B cell (primary cell): ENCODE measurements at places on chromosomes 7 and 10. TPM values are rescaled to one million over a fixed set of nuclear protein-coding genes. Genes with fewer than 3 reads are reported as not detected.
A peak's percentile ranks its signal among the peaks of the same experiment; 100 is the strongest.

DNA sequence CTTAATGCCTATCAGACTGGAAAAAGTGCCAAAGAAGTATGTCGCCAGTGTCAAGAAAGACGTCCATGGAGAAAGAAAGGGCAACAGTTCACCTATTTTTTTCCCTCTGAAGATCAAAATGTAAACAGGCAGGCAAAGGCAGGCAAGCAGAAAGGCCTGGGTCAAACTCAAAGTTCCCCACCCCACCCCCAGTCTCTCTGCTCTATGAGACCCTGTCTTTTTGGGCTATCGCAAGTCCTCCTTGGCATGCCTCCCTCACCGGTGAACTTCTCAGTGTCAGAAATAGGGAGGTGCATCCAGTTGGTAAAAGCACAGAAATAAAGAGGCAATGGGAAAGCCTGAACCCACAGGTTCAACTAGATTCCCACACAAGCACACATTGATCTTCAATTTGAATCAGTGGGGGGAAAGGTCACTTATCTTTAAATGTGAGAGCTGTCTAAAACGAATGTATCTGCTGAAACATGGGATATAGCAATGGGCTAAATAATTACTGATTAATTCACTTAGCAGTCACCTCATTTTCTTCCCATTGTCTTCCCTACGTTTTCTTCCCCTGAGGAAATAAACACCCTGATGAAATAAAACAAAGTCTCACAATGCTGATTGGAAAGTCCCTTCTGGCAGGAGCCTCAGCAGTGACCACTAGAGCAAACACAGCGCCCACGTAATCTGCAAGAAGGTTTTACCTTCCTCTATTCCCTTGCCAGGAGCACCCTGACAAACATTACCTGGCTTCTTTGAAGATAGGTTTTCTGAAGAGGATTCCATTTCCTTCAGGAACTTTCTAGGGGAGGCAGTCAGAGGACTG, 31.1 kb downstream of the JAZF1 start:
- peaks cover 58% of the 10 kb centered on the region for H3K4me1 ChIP-seq
- no peaks in the 10 kb centered on the region for H3K27me3 ChIP-seq
- peak overlapping the region; percentile 83 for H3K27ac ChIP-seq
- no peaks in the 10 kb centered on the region for H3K36me3 ChIP-seq

GRCh38 chr7:18174996-18175395, 147.3 kb upstream of the PRPS1L1 start:
- H3K36me3 ChIP-seq, result no peaks in the 10 kb centered on the region
- peak; percentile 28 for DNase-seq
- H3K4me1 ChIP-seq, result peaks cover 20% of the 10 kb centered on the region
- H3K27ac ChIP-seq, result no peak overlapping the region
- H3K4me3 ChIP-seq, result no peak overlapping the region
- no peaks in the 10 kb centered on the region for H3K27me3 ChIP-seq

DNA sequence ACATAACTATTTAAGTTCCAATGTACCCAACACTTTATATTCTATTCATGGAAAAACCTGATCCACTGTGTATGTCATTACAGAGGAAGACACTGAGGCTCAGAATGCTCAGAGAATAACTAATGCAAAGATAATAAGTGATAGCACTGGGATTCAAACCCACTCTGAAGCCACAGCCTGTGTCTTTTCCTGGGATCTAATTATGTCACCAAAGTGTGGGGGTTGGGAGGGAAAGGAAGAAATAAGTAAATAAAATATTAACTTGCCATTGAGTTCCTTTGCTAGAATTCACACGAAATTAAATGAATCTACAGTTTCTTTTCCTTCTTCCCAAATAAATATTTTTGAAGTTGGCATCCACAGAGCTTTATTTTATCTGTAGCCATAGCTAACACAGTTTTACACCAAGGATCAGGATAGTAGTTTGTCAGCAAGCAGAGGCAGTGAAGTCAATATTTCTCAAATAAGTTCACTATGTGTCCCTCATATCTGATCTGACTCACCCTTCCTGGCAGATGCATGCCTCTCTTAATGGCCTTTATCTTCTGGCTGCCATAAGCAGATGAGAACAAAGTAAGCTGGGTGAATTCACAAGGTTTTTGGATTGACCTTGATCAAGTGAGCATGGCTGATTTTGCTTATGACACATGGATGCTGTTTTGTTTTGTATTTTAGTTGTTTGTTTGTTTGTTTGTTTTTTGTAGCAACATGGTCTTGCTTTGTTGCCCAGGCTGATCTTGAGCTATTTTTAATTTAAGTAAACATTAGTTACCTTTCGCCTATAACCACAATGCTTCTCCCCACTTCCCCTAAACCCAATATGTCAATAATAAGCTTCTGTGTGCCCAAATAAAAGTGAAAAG, 6.3 kb downstream of the RAPGEF5 start:
- H3K27me3 ChIP-seq, result peaks cover 6% of the 10 kb centered on the region
- no peak overlapping the region for H3K27ac ChIP-seq
- no peaks in the 10 kb centered on the region for H3K36me3 ChIP-seq
- H3K4me3 ChIP-seq, result no peak overlapping the region
- DNase-seq, result no peak

DNA sequence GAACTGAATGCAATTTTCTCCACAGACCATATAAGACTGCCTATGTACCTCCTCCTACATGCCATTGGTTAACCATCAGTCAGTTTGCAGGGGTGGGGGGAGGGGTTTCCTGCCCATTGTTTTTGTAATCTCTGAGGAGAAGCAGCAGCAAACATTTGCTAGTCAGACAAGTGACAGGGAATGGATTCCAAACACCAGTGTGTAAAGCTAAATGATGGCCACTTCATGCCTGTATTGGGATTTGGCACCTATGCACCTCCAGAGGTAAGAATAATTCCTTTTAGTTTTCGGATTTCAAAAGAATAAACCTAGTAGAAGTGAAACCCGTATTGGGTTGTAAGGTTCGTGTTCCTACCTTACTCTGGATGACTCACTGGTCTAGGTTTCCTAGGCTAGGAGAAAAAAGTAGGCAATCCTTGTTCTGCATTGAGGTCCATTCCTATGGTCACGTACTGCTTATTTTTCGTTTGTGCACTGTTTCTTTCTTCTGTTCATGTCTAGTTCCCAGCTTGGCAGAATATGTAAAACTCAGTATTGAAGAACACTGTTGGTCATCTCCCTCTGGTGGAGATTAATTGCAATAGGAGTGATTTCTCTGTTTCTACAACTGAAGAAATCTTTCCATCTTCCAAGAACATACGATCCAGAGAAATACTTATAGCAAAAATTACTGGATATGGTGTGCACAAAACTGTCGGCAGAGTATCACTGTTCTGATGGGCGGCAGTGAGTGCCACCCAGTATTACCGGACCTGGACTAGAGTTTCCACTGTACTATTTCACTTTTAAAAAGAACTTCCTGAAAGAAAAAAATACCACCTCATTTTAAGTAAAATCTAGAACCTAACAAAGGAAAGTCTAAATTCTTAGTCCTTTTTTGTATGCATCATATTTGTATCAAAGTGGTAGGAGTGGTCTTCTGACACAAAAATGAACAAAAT, at the start of gene AKR1C3:
Gene AKR1C3, plus strand, starts transcription at position 150 of the 941 bp plus-strand sequence. Its CDS starts 31 bp downstream, at position 181.
- H3K27ac ChIP-seq, result no peak within 1 kb of the TSS
- H3K36me3 ChIP-seq, result no peaks in the 10 kb centered on the region
- H3K4me3 ChIP-seq, result no peak within 1 kb of the TSS
- H3K4me1 ChIP-seq, result peaks cover 5% of the 10 kb centered on the region
- no peaks in the 10 kb centered on the region for H3K27me3 ChIP-seq
- DNase-seq, result peak; percentile 6

HABP2 gene
- total RNA-seq, result 0.10 TPM in 1 of 2 replicates, not detected in the other

- no peak for DNase-seq
- no peak overlapping the region for H3K27ac ChIP-seq
- no peaks in the 10 kb centered on the region for H3K36me3 ChIP-seq
- H3K4me1 ChIP-seq, result no peaks in the 10 kb centered on the region
- H3K27me3 ChIP-seq, result no peaks in the 10 kb centered on the region
- no peak overlapping the region for H3K4me3 ChIP-seq
Measured at GRCh38 chr10:13399236-13399635, 51.1 kb upstream of the SEPHS1 start.

DNA sequence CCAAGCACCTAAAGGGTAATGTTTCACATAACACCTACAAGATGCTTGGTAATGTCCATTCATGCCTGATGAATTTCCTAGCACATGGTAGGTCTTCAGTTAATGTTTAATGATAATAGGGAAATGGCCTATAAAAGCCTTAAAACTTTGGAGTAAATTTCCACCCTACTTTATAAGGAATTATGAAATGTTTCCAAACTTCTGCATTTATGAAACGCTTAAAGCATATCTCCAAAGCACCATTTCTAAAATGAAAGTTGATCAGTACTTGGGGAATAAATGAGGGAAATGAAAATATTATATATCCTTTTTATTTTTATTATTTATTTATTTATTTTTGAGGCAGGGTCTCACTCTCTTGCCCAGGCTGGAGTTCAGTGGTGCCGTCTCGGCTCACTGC, 51.8 kb downstream of the INPP5F start:
- peaks cover 11% of the 10 kb centered on the region for H3K36me3 ChIP-seq
- DNase-seq, result no peak
- H3K4me1 ChIP-seq, result peaks cover 5% of the 10 kb centered on the region
- H3K27ac ChIP-seq, result no peak overlapping the region

DNA sequence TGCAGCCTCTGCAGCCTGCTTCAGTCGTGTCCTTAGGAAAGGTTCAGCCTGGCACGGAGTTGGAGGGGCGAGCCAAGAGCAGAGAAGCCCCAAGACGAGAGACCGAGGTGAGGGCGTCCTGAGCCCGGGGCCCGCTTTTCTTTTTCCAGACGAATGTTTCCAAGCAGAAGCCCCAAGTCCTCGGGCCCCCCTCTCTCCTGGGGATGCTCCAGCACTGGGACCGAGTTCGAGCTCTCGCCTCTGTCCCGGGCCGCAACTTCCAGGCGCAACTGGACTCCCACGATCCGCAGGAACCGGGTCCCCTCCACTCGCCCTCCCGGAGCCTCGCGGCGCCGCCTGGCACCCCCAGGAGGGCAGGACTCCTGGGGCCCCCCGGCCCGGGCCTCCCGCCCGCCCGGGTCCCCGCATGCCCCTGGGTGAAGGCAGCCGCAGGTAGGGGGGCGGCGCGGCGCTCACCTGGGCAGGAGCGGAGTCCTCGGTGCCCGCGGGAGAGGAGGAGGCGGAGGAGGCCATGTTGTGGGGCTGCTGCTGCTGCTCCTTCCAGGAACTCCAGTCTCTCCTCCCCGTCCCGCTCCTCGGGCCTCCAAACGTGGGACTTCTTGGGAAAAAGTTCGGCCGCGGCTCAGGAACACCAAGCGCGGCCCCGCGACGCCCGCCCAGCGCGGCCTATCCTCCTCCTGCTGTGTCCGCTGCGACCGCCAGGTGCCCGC, 45.3 kb upstream of the CDK1 start:
- peaks cover 9% of the 10 kb centered on the region for H3K27me3 ChIP-seq
- H3K36me3 ChIP-seq, result no peaks in the 10 kb centered on the region
- peak overlapping the region; percentile 74 for H3K4me3 ChIP-seq
- H3K27ac ChIP-seq, result peak overlapping the region; percentile 40
- H3K4me1 ChIP-seq, result peaks cover 21% of the 10 kb centered on the region

DNA sequence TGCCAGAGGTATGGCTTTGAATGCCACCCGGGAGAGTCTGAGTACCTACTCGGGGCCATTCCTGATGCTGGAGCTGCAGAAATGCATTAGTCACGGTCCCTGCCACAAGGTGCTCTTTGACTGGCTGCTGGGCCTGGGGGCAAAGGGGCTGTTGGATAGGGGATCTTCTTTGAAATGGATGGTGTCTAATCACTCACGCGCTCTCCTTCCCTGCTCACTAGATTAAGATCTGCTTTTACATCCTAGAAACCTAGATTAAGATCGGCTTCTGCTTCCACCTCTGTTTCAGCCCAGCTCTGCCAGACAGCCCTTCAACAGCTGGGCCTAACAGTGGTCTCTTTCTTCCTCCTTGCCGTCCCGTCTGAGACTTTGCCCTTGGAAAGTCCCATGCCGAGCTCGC, 57.2 kb downstream of the PAX2 start:
- no peaks in the 10 kb centered on the region for H3K4me1 ChIP-seq
- peaks cover 57% of the 10 kb centered on the region for H3K27me3 ChIP-seq
- DNase-seq, result no peak
- no peaks in the 10 kb centered on the region for H3K36me3 ChIP-seq
- H3K27ac ChIP-seq, result no peak overlapping the region

GBX1 gene
- not detected in 2 replicates for total RNA-seq

DNA sequence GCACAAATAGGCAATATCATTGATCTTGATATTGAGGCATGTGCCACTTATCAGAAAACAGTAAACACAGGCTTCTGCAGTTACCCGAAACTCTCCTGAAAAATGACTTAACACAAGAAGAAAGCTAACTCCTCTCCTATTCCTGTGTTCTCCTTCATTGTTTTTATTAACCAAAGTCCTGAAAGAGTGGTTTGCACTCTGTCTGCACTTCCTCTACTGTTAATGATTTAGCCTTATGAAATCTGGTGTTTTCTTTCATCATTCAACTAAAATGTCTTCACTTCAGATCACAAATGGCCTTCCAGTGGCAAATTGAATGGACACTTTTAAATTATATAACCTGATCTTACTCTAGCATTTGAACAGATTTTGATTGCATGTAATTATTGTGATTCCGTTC, 630.6 kb upstream of the PHF14 start:
- no peak for DNase-seq
- no peak overlapping the region for H3K27ac ChIP-seq
- H3K4me1 ChIP-seq, result no peaks in the 10 kb centered on the region
- no peak overlapping the region for H3K4me3 ChIP-seq
- no peaks in the 10 kb centered on the region for H3K27me3 ChIP-seq

GRCh38 chr10:88810196-88810961, 7.8 kb downstream of the LIPM start:
- H3K27ac ChIP-seq, result no peak overlapping the region
- H3K36me3 ChIP-seq, result no peaks in the 10 kb centered on the region
- H3K27me3 ChIP-seq, result no peaks in the 10 kb centered on the region
- no peak overlapping the region for H3K4me3 ChIP-seq
- peak; percentile 53 for DNase-seq

HHEX gene
- total RNA-seq, result 149 and 155 TPM in 2 replicates

BICC1 gene
- total RNA-seq, result not detected in 2 replicates

GRCh38 chr7:156665101-156665500, 24.5 kb downstream of the RNF32 start:
- peaks cover 2% of the 10 kb centered on the region for H3K36me3 ChIP-seq
- no peaks in the 10 kb centered on the region for H3K27me3 ChIP-seq
- no peak overlapping the region for H3K27ac ChIP-seq
- DNase-seq, result no peak

GRCh38 chr10:74056050-74056818, 58.3 kb downstream of the VCL start:
- H3K36me3 ChIP-seq, result no peaks in the 10 kb centered on the region
- H3K27ac ChIP-seq, result no peak overlapping the region
- H3K27me3 ChIP-seq, result no peaks in the 10 kb centered on the region
- no peak overlapping the region for H3K4me3 ChIP-seq
- DNase-seq, result no peak
